Omental fat pad (tissue), 4 donors: ENCODE measurements at places on chromosomes 3 and 15. TPM values are rescaled to one million over a fixed set of nuclear protein-coding genes. Genes with fewer than 3 reads are reported as not detected.
A peak's percentile ranks its signal among the peaks of the same experiment; 100 is the strongest.

- DNase-seq: no peak
Measured at GRCh38 chr3:111850537-111850936, 8.5 kb upstream of the PHLDB2 start.

- DNase-seq: no peak
Measured at GRCh38 chr3:58336135-58336882, 3.6 kb downstream of the PXK start.

GRCh38 chr15:40914486-40914885, 14.7 kb upstream of the DLL4 start:
- no peak for DNase-seq

GRCh38 chr15:85381850-85382751, 1.7 kb downstream of the AKAP13 start:
- DNase-seq: no peak

GRCh38 chr15:89907289-89907688, 5.5 kb downstream of the ARPIN start:
- no peak for DNase-seq

DNA sequence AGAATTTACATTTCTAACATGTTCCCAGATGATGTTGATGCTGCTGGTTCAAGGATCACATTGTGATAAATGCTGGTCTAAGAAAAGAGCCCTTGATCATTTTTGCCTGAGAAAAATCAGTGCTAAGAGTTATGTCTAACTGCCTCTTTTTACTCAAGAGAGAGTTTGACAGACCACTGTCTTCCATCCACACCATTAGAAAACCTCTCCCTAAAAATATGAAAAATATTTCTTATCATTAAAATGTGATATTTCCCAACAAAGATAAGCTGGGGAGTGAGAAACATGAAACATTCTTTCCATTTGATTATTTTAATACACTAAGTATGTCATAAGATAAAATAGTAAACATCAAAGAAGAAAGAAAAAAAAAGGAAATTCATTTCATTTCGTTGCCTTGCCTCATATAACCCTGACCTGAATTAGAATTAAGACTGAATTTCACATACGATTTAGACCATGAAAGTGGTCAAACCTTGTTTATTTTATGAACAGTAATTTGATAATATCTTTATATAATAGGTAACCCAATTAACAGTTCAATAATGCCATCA, 471.8 kb upstream of the ARHGEF26 start:
- DNase-seq: no peak

DNA sequence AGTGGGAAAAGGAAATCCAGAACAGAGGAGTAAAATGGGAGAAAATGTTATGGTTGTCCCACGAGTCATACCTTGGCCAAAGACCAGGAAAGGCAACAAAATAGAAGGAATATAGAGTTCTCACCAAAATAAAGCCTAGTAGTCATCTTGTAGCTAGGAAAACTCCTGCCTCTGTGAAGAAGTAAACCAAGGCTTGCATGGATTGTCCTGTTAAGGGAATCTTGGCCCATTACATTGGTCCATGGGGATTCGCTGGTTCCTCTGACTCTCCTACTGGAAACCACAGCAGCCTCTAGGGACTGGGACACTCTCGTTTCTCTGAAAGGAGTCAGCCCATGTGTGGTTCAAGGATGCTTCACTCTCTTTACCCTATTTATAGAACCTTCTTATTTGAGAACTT, 62.9 kb upstream of the FNDC3B start:
- DNase-seq: no peak

DNA sequence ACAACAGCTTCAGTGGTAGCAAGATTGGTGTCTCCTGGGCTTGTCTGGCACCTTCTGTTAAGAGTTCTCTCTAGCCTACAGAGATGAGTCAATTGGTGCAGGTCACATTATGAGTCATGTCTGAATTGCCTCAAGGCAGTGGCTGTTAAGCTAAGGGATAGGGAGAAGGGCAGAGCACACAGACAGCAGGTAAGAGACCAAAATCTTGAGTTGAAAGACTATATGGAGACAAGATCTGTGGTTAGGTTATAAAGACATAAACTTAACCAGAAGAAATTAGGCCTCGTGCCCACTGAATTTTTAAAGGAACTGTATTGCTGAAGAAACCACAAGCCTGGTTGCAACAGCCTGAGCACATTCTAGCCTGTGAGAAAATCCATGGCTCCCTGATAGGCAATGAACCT, 19.2 kb upstream of the KPNA1 start:
- DNase-seq: no peak

DNA sequence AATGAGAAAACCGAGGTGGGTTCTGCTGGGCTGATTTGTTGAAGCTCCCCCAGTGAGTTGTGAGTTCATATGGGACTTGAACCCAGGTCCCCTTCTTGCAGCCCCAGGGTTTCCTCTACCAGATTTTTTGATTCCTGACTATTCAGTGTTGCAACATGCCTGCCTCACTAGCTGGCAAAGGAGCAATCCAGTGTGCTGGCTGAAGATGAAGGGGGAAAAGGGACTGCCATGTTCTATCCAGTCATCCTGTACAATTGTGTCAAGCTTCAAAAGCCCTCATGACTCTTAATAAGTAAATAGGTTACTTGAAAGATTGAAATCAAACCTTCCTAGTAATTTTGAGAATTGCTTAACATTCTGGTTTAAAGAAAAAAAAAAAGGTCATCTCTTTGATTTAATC, 211.5 kb upstream of the TP63 start:
- no peak for DNase-seq

DNA sequence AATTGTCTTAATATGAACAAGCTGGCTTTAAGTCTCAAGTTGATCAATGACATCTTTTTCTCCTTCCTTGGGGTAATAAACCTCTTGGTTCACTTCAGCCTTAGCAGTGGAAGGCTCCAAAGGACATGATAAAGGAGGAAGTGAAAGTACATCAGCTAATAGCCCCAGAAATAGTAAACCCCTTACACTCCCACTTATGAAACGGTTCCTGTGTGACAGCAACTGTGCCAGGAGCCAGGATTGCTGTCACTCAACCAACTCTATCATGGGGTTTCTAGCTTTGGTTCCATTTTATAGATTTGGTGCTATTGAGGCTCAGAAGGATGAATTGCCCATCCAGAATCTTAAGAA, 216.7 kb downstream of the ABHD5 start:
- no peak for DNase-seq

GRCh38 chr15:77821188-77821958, 188.7 kb upstream of the LINGO1 start:
- no peak for DNase-seq

GRCh38 chr3:69791106-69791505, 51.8 kb downstream of the MITF start:
- peak; percentile 60 for DNase-seq

- DNase-seq: no peak
Measured at GRCh38 chr3:79306934-79307570, 460.7 kb downstream of the ROBO1 start.

- no peak for DNase-seq
Measured at GRCh38 chr3:184008161-184008560, 9.5 kb downstream of the ABCC5 start.

DNA sequence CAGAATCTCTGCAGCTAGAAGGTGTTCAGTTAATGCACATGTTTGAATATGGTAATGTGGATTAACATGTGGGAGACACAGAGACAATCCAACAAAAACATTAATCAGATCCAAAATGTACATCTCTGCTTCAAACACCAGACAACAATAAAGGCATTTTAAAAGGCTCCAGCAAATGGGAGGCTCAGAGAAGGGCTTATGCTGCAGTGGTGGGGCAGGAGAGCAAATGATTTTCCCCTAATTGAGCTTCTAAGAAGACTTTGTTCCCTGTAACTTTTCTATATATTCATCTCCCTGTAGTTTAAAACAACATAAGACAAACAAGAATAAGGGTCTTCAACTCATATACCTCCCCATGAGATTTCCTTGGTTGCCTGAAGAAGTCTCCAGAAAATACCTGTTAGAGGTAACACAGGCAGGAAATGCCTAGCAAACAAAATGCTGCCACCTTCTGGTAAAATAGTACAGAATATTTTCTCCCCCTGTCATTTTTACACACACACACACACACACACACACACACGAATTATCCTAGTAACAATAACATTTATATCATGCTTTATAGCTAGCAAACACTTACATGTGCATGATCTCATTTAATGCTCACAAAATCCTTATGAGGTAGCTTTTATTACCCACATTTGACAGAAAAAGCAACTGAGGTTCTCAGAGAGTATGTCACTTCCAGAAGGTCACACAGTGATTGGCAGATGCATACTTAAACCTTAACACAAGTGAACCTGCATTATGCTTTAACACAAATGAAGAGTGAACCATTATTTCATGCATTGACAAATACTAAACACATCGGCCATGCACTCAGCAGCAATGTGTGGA, 123.4 kb upstream of the MB21D2 start:
- no peak for DNase-seq

GRCh38 chr3:188853856-188854771, 317.7 kb upstream of the TPRG1 start:
- no peak for DNase-seq

DNA sequence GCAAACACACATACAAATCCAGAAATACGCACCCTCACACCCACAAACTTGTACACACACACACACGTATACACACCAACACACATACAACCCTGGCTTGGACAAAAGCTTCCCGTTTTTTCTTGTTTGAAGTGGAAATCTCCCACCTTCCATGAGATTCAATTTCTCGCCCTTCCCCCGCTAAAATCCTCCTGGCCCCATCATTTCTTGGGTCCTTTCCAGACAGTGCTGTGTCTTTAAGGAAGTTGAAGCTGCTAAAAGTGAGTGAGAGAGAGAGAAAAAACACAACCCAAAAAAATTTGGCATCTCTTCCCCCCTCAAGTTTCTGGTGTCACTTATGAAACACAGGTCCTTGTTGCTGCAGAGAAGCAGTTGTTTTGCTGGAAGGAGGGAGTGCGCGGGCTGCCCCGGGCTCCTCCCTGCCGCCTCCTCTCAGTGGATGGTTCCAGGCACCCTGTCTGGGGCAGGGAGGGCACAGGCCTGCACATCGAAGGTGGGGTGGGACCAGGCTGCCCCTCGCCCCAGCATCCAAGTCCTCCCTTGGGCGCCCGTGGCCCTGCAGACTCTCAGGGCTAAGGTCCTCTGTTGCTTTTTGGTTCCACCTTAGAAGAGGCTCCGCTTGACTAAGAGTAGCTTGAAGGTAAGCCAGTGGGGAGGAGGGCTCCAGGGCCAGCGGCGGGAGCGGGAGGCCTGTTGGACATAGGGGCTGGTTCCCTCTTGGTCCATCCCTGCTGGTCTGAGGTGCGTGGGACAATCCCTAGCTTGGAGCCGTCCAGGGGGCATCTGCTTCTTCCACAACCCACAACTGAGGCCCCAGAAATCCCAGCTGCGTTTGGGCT, at the start of gene ISLR:
Gene ISLR (plus strand): TSS at position 331 of the 839 bp plus-strand sequence. CDS start 1,149 bp downstream, outside the sequence.
- DNase-seq: no peak

DNA sequence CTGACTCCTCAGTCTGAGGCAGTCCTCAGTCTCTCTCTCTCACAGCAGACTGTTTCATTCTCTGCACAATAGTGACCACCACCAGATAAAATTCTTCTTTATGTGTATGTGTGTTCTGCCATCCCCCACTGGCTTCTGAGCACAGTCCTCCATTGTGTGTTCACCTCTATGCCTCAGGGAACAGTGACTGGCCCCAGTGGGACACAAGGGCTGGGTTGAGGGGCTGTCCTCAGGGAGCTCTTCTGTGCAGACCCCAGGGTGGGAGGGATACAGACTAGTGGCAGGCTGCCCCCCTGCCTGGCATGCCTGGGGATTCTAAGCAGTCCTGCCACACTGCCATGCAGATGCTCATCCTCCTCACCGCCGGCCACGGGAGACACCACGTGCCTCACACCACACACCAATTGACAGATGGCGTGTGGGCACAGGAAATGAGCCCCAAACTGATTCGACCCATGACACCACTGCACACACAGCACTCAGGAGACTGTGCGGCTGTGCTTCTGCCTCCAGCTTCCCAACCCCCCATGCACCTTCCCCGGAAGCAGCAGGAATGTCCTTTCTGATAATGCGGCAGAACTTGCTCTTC, 237.6 kb upstream of the CHRNA7 start:
- DNase-seq: no peak

- no peak for DNase-seq
Measured at GRCh38 chr3:144128108-144128892, 156.7 kb downstream of the DIPK2A start.

GRCh38 chr15:64045774-64046420, 388 bp downstream of the DAPK2 start:
- no peak for DNase-seq

DNA sequence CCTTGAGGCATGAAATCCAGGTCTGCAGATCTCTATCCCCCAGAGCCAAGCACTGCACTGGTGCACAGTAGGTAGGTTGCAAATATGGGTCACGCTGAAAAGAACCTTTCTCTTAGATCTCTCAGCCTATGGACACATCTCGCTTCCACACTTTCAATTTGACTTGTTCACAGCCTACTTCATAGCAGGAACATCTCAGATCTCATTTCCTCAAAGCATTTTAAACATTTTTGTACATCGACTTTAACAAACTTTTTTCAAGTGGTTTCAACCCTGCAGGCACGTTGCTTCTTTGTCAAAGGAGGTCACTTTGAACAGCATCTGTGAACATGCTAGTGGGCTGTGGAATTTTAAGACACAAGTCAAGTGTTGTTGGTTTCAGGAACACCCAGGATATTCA, 76.0 kb downstream of the SLC12A8 start:
- no peak for DNase-seq

DNA sequence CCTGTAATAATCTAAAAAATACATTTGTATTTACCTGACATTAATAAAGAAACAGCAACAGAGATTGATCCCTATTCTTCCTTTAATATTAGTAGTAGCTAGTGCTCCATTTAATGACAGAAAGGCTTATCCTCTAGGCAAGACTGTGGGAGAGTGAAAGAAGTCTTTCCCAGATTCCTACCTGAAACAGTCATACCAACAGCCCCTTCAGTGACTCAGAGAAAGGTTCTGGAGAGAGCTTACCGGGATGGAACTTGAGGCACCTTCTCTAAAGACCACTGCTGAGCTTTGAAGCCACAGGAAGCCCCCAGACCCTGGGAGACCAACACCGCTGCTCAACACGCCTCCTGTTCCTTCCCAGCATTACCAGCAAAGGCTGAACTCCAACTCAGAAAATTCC, 66.9 kb upstream of the FGF12 start:
- no peak for DNase-seq

GRCh38 chr3:48446425-48447193, at the start of gene ATRIP:
TSS of gene ATRIP (plus strand) at chr3:48446737. CDS start at chr3:48446846, 109 bp downstream.
- peak; percentile 71 for DNase-seq

DNA sequence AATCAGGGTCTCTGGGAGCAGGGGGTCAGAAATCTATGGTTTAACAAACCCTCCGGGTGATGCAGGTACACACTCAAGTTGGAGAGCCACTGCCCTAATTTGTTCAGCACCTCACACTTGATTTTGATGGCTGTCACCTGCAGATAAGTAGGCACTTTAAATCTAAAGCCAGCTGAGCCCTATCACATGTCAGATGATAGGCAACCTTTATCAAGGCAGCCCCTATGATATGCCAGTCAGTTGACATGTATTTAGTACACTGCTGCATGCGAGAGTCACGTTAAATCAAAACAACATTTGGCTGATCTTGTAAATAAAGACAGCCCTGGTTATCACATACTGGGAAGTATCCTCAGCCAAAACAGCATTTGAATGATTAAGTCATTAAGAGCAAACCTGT, 104.4 kb upstream of the MCTP2 start:
- no peak for DNase-seq

The CYP11A1 gene
- 1.4 TPM for total RNA-seq

The C2CD4B gene
- 21.1 TPM for total RNA-seq

The NRROS gene
- 21.0 TPM for total RNA-seq

The ACOX2 gene
- 18.2 TPM for total RNA-seq

The CLEC3B gene
- 297 TPM for total RNA-seq

The TM6SF1 gene
- total RNA-seq: 13.4 TPM

The LMCD1 gene
- 253 TPM for total RNA-seq

The RPS17 gene
- 2,080 TPM for total RNA-seq

The LAMB2 gene
- total RNA-seq: 363 TPM

The NCK1 gene
- total RNA-seq: 53.4 TPM
